HEK293T (cell line): ENCODE measurements at places on chromosomes 1 and 21.

- DNase-seq = no peak
Observed at GRCh38 chr1:175252561-175252960, 60.0 kb upstream of the KIAA0040 start.

GRCh38 chr1:30920827-30921226 lies 12.3 kb upstream of the SDC3 start:
- DNase-seq = no peak

DNA sequence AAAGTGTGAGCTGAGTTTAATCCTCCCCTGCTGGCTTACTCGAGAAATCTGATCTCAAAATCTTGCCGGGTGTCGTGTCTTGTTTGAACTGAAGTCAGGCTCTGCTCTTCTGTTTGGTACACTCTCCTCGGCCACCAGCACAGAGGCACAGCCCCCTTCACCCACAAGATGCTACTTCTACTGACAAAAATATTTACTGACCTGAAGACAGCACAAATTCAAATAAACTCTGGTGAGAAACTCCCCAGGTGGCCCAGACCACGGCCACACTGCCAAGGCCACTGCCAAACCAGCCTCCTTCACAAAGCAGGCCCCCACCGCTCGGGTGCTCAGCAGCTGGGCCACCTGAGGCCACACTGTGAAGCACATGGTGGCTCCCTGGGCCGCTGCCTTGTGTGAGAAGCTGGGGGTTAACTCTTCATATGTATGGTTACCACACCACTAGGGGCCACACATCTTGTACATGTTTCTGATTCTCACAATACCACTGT lies 80.6 kb downstream of the TGFBR3 start:
- DNase-seq = no peak

- DNase-seq = no peak
Observed at GRCh38 chr1:224751624-224752311, 135.7 kb downstream of the CNIH3 start.

- no peak for DNase-seq
Observed at GRCh38 chr1:214764502-214764901, 161.5 kb downstream of the CENPF start.

DNA sequence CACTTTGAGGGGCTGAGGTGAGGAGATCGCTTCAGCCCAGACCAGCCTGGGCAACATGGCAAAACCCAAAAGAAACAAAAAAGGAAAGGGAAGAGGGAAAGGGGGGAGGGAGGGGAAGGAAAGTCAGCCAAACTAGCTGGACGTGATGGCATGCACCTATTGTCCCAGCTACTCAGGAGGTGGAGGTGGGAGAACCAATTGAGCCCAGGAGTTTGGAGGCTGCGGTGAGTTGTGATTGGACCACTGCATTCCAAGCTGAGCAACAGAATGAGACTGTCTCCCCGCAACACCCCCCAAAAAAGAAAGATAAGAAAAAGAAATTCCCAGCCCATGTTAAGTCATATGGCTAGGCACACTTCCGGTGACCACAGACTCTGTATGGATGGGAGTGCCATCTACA lies 128.4 kb downstream of the PTPN14 start:
- DNase-seq = no peak

GRCh38 chr1:196779093-196779492 lies 4.5 kb downstream of the CFHR3 start:
- DNase-seq = no peak
